ENCODE measurements at places on chromosomes 6 and 20.

DNA sequence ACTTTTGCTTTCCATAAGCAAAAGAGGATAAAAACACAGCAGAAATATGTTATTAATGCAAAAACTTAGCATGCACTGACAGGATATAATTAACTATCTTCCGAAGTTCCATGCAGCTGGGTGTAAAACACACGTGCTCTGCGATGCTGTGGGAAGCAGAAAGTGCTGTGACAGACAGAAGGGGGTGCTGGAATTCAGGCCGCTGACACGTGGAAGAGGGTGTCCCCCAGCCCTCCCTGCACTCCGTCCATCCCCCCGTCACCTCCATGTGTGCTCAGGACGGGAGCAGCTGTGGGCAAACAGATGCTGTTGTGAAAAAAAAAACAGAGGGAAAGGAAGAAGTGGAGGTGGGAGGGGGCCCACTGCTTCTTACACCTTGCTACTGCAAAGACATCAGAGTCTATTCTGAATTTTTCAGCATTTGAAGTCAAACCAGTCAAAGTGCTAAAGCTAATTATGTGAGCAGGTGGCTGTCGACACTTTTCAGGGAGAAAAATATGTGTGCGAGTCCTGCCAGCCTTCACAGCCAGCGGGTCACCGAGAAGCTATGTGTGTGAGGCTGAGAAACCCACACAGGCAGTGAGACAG, 175.9 kb upstream of the AFDN start:
- no peak for DNase-seq

- DNase-seq: no peak
These were observed 34.3 kb downstream of the C6orf89 start for GRCh38 chr6:36920049-36920448.

DNA sequence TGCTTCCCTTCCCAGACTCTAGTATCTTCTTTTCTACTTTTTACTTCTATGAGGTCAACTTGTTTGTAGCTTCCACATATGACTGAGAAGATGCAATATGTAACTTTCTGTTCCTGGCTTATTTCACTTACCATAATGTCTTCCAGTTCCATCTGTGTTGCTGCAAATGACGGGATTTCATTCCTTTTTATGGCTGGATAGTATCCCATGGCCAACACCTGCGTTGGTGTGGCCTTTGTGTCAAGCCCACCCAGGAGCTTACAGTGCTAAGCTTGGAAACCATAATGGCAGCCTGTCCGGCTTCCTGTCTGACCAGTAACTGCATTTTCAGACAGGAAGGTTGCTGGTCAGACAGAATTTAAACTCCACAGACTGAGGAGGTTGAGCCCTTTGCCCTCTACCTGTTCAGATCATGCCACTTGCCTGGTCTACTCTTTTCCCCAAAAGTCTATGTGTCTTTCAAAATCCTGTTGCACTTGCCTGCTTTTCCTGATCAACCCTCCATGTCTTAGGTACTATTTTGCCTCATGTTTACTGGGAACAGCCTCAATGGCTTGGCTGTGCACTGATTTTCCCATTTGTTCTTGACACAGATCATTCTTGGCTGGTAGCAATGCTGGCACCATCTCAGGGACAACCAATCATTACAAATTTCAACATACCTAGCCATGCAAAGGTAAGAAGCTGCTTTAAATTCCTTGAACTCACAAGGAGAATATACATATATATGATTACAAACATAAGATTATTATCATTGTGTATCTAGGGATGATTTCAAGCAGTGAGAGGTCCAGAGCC, 114.3 kb upstream of the PLEKHG1 start:
- DNase-seq: no peak

GRCh38 chr20:33014336-33015113, 7.0 kb downstream of the BPIFB2 start:
- no peak for DNase-seq

GRCh38 chr20:34527016-34527415, 10.8 kb downstream of the DYNLRB1 start:
- DNase-seq: no peak
